Stimulated activated CD8-positive, alpha-beta memory T cell treated with anti-CD3 and anti-CD28 coated beads, Interleukin-4, amount 100 ng/mL, for 24 hours (primary cell): ENCODE measurements at places on chromosomes 16 and 17.

- no peak for DNase-seq
Observed at GRCh38 chr16:278863-279366, 1.5 kb upstream of the ARHGDIG start.

DNA sequence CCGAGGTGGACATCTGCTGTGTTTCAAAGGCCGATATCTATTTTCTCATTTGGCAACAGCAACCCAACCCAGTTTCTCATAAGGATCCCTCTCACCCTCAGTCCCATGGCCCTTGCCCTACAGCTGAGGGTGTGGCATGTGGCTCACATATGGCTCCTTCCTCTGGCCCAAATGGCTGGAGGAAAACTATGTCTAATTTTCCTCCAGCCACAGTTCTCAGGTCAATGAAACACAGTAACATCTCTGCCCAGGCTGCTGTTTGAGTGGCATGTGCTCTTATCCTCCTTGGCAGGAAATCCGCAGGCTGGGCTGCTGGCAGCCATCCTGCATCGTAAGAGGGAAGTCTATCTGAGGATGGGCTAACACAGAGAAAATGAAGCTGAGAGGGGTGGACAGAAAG, 24.1 kb downstream of the SERPINF1 start:
- DNase-seq: no peak

- no peak for DNase-seq
Observed at GRCh38 chr16:49466529-49466831, 92.9 kb downstream of the C16orf78 start.

DNA sequence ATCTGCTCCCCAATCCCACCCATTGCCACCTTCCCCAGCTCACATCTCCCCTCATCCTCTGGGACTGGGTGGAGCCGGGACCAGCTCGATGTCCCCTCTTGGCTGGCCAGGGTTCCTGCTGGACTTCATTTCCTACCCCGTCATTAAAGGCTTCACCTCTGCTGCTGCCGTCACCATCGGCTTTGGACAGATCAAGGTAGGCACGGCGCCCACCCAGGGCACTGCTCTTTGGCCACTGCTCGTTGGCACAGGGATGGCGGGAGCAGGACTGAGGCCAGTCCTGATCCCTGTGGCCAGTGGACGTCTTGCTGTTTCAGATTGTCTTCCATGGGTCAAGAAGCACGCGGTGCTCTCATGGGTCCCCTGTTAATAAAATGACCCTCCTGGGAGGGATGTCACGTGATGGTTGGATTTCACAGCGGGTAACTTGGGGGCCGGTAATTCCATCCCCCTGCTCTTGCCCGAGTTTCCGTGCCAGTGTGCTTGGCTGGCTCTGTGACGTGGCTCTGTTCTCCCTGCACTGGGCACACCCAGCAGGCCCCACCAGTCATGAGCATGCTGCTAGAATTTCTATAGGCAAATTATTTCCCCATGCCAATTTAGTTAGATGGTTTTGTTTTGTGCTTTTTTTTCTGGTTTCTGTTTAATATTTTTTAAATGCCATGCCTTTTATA, 3.1 kb downstream of the SLC26A11 start:
- DNase-seq: no peak

GRCh38 chr17:14474591-14474990, 173.7 kb downstream of the HS3ST3B1 start:
- DNase-seq: no peak

GRCh38 chr16:64094992-64095634, 1026.8 kb downstream of the CDH11 start:
- no peak for DNase-seq

DNA sequence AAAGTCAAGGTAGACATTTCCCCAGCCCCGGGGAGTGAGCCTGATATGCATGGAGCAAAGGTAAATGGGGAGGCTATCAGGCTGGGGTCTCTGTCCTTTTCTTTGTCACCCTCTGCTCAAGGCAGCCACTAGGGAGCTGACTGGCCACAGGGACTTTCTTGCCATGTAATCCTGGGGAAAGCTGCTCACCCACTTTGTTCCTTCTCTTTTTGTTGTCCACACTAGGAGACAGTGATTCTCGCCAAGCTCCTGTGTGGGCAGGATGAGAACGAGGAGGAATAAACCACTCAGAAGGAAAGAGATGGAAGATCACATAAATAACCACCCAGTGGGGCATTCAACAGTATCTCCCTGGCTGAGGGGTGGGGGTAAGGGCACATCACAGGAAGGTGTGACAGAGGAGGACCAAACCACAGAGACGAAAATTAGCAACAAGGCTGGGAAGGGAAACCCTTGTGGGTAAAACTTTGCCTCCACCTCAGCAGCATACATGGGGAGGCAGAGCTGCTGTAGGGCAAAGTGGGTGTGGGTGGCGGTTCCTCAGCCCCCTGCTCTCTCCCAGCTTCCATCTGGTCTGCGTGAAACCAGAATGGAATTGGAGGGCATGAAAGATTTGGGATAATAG, 26.2 kb upstream of the CCL1 start:
- DNase-seq: no peak

GRCh38 chr16:24129412-24129918, 126.7 kb upstream of the CACNG3 start:
- DNase-seq: no peak
